Activated naive CD4-positive, alpha-beta T cell treated with Interleukin-2 at 50 U/mL for 16 hours (primary cell): ENCODE measurements at places on chromosomes 2 and 18.
A peak's percentile ranks its signal among the peaks of the same experiment; 100 is the strongest.

GRCh38 chr2:109166811-109167210 is 37.8 kb downstream of the SH3RF3 start:
- DNase-seq, result no peak

DNA sequence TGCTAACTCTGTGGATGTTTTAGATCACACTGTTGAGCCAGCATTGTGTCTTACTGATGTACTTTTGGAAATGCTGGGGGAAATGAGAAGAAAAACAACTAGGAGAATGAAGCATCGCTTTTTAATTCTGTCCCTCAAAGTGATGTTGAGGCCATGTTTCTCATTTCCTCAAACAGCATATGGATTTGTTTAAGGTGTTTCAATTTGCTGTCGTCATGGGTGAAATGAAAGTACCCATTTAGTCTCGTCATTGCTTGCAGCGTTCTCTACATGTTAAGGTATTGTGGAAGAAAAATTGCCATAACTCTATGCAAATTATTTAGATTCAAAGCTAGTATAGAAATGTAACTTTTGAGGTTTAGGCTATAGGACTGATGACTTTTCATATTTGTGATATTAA is 151.3 kb downstream of the KCTD1 start:
- DNase-seq, result no peak

DNA sequence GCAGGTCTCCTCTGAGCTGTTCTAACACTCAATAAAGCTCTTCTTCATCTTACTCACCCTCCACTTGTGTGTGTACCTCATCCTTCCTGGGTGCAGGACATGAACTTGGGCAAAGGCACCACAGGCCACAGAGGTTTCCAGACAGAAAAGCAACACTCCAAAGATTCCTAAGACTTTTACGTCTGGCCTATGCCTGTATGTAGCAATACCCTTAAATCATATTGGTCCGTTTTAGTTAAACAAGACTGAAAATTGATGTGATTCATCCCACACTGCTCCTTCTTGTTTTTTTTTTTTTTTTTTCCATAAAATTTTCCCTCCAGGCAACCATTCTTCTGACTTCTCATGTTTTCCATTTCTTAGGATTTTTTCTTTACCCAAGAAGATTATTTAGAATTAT is 404.3 kb downstream of the PID1 start:
- DNase-seq, result no peak

- DNase-seq, result no peak
Observed at GRCh38 chr2:159035790-159036411, 67.5 kb downstream of the TANC1 start.

DNA sequence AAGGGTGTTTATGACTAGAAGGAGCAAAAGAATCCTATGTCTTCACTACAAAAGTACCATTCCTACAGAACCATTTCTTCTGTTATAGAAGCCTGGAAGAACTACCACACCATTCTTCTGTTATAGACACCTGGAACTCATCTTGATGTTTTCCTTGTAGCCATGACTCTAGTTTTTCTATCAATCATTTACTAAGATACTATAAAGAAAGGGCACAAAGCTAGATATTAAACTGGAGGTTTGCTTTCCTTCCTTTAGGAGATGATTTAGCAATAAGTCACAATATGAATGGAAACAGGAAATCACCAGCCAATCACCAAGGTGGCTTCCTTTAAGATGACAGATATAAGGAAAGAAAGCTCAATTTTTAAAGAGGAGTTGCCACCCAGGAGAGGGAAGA is 100.3 kb upstream of the NEUROD1 start:
- no peak for DNase-seq

DNA sequence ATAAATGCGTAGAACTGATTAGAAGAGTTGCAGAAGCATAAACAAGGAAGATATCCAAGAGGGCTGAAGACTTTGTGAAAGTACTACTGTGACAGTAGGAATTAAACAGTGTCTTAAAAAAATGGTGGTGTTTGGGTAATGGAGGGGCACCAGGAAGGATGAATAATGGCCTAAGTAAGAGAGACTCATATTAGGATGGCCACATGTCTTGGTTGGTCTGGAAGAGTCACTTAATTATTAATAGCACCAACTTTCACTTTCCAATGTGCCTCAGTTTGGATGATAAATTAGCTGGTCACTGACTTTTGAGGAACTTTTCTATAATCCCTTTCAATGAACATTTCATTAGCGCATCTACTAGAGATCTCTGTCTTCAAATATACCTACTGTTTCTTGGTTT is 372.2 kb downstream of the NYAP2 start:
- DNase-seq, result no peak

- no peak for DNase-seq
Observed at GRCh38 chr2:198873503-198874471, 584.0 kb downstream of the SATB2 start.

DNA sequence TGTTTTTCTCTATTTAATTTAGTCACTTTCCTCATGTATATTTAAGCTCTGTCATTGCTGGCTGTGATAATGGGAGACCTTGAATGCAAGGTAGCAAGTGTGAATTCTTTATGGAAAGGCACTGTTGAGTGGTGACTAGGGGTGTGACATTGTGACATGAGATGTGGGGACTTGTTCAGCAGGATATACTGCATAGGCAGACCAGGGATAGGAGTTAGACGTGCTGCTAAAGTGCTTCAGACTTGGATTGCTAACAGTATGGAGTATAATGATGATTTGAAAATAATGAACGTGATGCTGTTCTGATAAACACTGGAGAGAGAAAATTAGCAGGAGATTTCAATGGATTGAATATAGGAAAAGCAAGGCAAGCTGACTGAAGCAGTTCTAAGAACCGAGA is 135.1 kb downstream of the NCOA1 start:
- no peak for DNase-seq

DNA sequence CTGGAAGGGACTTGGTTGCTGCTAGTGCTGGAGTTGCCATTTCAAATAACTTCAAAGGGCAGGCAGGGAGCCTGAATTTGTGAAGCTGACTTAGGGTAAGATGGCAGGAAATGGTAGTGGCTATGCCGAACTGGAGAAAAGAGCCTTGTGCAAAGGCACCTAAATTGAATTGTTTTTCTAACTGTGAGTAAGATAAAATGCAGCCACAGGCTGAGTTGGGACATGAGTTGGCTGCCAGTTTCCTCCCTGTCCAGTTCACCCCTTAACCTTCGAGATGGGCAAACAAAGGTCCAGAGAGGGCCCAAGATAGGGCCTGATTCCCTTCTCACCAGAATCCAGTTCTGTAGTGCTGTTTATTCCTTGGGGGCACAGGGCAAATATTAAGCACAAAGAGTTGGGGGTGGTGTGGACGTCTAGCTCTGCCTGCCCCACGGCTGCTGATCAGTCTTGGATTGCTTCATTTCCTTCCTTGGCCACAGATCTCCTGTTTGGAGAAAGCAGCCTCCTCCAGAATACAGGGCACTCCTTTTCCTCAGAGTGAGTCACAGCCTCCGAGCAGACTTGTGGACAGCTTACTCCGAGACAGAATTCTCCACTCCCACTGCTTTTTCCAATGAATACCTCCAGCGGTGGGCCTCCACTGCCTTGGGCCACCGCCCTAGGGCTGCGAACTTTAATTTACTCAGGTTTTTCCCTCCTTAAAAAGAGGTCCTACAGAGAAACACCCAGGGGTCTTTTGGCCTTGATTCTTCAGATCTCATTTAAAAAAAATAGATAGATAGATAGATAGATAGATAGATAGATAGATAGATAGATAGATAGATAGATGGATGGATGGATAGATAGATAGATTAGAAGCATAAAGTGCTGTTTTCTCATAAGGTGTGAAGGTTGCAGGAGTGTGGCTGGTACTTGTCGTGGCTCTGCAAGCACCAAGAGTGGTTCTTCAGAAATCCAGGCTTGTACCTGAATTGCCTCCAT is 18.4 kb upstream of the SLC20A1 start:
- no peak for DNase-seq

DNA sequence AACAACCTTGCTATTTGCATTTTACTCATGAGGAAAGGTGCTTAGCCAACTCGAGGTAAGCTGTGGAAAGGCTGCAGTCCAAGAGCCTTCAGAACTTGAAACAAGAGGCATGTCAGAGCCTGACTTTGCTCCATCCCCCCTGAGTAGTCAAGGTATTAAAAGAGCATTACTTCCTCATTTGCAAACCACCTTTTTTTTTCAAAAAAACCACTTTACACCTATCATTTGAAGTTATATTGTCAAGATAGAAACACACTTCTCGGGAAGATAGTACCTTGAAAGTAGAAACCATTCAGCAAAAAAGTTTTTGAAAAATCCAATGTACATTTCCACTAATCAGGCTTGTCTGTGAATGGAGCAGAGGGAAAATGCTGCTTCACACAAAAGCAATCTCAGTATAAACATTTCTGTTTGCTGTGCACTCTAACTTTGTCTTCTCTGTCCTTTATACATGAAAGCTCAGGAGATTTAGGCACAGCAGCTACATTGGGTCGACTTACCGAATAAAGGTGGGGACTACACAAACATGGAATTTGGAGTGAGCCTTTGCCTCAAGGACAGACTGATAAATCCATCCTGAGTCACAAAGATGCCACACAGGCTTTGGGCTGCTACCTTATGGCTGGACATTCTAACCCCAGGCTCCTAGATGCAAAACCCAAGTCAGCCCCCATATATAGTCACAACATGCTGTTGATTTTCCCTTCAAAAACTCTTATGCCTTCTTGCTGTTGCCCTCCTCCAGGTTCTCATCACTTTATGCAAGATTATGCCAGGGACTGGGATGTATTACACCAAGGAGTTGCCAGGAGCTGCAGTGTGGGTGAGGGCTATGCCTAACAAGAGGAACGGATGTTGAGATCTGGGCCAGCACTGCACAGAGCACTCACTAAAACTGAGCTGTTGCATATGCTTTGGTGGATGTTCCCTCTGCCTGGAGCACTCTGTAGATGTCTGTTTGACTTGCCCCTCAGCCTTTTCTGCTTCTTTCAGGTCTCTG is 41.4 kb upstream of the EML4 start:
- DNase-seq, result no peak

- no peak for DNase-seq
Observed at GRCh38 chr2:168639441-168639898, 163.0 kb upstream of the NOSTRIN start.

DNA sequence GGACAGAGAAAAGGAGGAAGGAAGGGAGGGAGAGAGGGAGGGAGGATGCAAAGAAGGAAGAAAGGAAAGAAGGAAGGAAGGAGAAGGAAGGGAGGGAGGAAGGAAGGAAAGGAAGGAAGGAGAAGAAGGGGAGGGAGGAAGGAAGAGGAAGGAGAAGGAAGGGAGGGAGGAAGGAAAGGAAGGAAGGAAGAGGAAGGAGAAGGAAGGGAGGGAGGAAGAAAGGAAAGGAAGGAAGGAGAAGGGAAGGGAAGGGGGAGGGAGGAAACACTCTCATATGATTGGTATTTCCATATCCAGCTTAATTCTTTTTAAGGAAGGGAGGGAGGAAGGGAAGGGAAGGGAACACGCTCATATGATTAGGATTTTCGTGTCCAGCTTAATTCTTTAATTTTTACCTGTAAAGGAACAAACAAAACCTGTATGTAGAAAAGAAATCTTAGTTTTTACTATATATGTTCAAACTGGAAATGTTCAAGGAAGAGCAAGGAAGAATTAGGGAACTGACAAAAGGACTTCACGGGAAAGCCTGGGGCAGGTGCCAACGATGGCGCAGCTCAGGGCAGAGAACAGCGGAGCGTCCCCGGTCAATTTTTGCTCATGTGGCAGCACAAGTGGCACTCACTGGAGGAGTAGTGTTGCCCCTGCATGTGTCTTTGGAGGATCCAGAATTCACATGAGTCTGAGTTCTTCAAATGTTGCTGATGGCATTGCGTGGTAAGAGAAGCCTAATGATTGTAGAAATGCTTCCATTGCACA is 228.6 kb downstream of the ZNF516 start:
- DNase-seq, result no peak

- DNase-seq, result peak; percentile 49
Observed at GRCh38 chr2:45993476-45993991, 303.7 kb upstream of the EPAS1 start.

DNA sequence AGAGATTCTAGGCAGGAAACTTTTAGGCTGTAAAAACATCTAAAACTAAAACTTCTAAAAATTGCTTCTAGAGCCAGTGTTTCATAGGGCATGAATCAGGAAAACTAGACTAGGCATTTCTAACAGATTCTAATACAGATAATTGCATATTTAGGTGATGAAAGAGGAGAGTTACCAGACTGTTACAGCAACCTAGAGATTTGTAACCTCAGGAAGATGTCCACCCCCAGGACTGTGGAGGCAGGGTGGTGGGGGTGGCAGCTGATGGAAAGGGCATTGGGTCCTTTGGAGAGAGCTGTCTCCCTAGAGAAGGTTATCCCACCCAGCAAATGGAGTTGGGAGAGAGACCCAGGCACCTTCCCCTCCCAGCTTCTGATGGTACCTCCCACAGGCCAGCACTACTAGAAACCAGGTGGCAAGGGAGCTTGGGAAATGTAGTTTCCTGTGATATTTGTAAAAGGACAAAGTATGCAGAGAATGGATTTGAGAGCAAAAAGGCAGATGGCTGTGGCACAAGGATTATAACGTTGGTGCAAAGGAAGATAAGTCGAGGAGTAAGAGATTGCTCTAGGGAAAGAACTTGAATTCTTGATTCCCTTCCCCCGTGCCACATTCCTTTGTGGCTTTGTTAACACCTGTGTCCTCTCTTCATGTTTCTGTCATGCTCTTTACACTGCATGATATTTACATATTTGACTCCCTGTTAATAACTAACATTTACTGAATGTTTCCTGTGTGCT is 75.6 kb upstream of the MGAT5 start:
- DNase-seq, result no peak

DNA sequence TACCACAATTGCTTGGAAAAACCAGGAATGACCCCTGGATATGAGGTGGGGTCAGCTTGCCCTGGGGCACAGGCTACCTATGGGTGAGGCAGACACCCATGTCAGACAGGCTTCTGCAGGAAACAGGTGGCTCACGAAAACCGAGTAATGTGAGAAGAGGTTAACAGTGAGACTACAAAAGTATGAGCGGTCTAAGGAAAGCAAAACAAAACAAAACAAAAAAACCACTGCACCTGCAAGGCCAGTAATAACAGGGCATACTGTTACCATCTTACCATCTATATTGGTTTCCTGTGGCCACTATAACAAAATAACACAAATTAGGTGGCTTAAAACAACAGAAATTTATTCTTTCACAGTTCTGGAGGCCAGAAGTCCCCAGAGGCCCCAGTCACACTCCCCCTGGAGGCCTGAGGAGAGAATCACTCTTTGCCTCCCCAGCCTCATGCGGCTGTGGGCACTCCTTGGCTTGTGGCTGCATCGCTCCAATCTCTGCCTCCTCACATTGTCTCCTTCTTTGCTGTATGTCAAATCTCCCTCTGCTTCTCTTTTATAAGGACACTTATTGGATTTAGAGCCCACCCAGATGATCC is 86.6 kb upstream of the EPC2 start:
- no peak for DNase-seq
